Activated T-helper 1 cell treated with anti-CD3 and anti-CD28 coated beads, Interleukin-12 subunit alpha, Interleukin-12 subunit beta, Interleukin-2, Interleukin-4 antibody, amounts not matched to agents 30 ng/mL and 10 ng/mL and 1 ng/mL, durations not matched to agents 14 hours and 24 hours and 36 hours (primary cell): ENCODE measurements at places on chromosomes 1 and 21. TPM values are rescaled to one million over a fixed set of nuclear protein-coding genes. Genes with fewer than 3 reads are reported as not detected.

The AGMAT gene
- 34.4 and 34.5 TPM in 2 replicates for total RNA-seq

The OLFML2B gene
- total RNA-seq: not detected in 2 replicates

The HMGCS2 gene
- not detected in 2 replicates for total RNA-seq

The LCE1D gene
- total RNA-seq: not detected in 2 replicates

The APCS gene
- total RNA-seq: not detected in 2 replicates

The GNG12 gene
- 0.08 and 0.12 TPM in 2 replicates for total RNA-seq

The PGLYRP3 gene
- not detected in 2 replicates for total RNA-seq

The CFHR2 gene
- total RNA-seq: not detected in 2 replicates

The CNIH3 gene
- 0.96 and 1.4 TPM in 2 replicates for total RNA-seq

The CHI3L1 gene
- total RNA-seq: not detected in 2 replicates

The CELA3A gene
- not detected in 2 replicates for total RNA-seq

The CCDC181 gene
- not detected in 2 replicates for total RNA-seq

The C1orf105 gene
- not detected in 2 replicates for total RNA-seq

The SIM2 gene
- 0.24 and 0.47 TPM in 2 replicates for total RNA-seq

The ZNF593OS gene
- total RNA-seq: not detected in 2 replicates

The FALEC gene
- not detected in 2 replicates for total RNA-seq

The SLC2A5 gene
- 0.05 TPM in 1 of 2 replicates, not detected in the other for total RNA-seq

The APOBEC4 gene
- total RNA-seq: not detected in 2 replicates

The DFFA gene
- 54.7 and 60.1 TPM in 2 replicates for total RNA-seq

The PDPN gene
- not detected in 2 replicates for total RNA-seq

The CXADR gene
- total RNA-seq: 0.05 and 0.18 TPM in 2 replicates

The RBP7 gene
- total RNA-seq: not detected in 2 replicates

The CAPN9 gene
- total RNA-seq: not detected in 2 replicates

The GSTM5 gene
- 0.08 TPM in 1 of 2 replicates, not detected in the other for total RNA-seq

The KANK4 gene
- total RNA-seq: not detected in 2 replicates

The CTSK gene
- total RNA-seq: 1.8 and 2.7 TPM in 2 replicates

The INAVA gene
- total RNA-seq: 0.16 TPM in 1 of 2 replicates, not detected in the other

The MAP3K7CL gene
- total RNA-seq: 3.8 and 4.2 TPM in 2 replicates

The NLRP3 gene
- total RNA-seq: 0.12 TPM in 1 of 2 replicates, not detected in the other

The GBP7 gene
- total RNA-seq: not detected in 2 replicates

The INSRR gene
- 0.65 and 0.78 TPM in 2 replicates for total RNA-seq

The FLG2 gene
- not detected in 2 replicates for total RNA-seq
